Karpas-422 (cell line): ENCODE measurements at places on chromosomes 2 and 18.
A peak's percentile ranks its signal among the peaks of the same experiment; 100 is the strongest.

GRCh38 chr2:224951723-224952481 lies 90.4 kb downstream of the DOCK10 start:
- peak; percentile 29 for DNase-seq

GRCh38 chr2:242044313-242044590 lies 174.7 kb downstream of the RTP5 start:
- DNase-seq: no peak

- no peak for DNase-seq
These were observed 39.8 kb downstream of the PPP4R1 start for GRCh38 chr18:9574473-9575115.

DNA sequence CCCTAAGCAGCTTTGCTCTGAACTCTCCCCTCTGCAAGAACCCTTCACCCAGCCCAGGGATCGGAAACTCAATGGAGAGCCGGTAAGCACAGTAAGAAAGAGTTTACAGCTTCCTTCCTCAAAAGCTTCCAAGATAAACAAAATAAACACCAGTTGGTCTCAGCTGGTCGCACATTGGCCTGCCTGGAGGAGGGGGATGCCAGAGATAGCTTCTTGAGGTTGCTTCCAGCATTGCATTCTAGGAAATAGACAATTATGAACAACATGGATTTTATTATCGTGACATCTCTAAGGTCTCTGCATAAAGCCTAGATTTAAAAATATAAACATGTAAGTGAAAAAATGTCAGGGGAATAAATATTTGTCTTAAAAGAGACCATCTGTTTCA lies 141.5 kb upstream of the PKDCC start:
- no peak for DNase-seq
